ENCODE measurements at places on chromosomes 6 and 20.

DNA sequence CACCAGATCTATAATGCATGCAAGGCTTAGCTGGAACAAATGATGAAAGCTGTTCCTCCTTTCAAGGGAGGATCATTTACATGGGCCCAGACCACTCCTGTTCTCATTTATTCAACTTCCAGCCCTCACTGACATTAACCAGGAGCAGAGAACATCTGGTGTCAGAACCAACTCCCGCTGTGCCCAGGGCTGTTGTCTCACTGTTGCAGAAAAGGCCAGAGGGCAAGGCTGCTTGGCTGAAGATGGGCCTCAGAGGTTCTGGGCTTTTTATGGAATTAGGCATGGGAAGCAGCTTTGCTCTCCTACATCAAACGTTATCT lies 164.2 kb downstream of the GMPR start:
- no peak for DNase-seq

- DNase-seq = no peak
Observed at GRCh38 chr20:44805335-44805978, 4.9 kb downstream of the RIMS4 start.

DNA sequence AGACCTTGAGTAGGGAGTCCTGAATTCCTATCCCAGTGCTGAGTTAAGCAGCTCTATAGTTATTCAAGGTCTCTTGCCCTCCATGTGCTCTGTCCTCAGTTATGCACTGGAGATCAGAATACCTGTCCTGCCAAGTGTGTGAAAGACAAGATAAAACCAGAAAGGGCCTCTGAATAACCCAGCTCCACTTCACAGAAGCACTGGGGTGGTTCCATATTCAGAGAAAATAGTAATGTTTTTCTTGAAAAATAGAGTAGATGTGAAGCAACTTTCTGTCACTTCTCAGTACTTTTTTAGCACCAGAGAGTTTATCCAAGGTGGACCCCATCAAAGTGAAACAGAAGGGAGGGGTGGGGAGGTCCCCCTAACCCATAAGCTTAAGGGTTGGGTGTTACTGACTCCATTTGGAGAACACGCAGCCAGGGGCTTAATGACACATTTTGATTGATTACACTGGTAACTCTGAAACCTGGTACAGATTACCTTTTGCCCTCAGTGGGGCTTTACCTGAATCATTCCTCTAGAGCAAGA lies 509.8 kb upstream of the JARID2 start:
- DNase-seq = no peak

GRCh38 chr6:68718385-68719073 lies 83.4 kb downstream of the ADGRB3 start:
- no peak for DNase-seq

GRCh38 chr6:161035182-161035980 lies 43.8 kb downstream of the MAP3K4 start:
- no peak for DNase-seq

- DNase-seq = no peak
Observed at GRCh38 chr6:148217921-148218320, 124.7 kb upstream of the SASH1 start.

GRCh38 chr6:106763361-106763760 lies 134.0 kb downstream of the QRSL1 start:
- no peak for DNase-seq

DNA sequence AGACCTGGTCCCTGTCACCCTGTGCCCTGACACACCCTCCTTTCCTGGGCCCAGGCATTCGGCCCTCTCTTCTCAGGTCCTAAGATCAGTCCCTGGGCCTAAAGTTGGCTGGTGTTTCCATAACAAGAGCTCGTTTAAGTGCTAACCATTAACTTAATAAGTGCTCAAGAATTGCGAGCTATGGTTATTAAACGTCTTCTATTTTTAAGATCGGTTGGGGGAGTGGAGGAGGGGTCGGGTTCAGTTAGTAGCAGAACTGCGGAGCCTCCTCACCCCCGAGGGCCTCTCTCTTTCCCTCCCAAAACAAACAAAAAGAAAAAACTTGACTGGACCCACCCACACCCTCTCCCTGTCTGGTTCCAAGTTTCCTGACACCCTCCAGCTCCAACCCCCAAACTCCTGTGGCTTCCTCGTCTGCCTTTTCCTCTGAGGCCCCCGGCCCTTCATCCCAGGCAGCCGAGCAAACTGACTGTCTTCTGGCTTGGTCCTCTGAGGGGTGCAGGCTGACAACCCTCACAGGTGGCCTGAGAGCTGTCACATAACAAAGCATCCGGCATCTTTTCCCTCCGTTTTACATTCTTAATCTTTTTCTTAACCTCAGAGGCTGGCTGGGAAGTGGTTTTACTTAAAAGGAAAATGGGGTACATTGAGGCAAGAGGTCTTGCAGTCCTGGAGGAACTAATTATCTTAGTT lies 2.0 kb downstream of the STK35 start:
- no peak for DNase-seq

DNA sequence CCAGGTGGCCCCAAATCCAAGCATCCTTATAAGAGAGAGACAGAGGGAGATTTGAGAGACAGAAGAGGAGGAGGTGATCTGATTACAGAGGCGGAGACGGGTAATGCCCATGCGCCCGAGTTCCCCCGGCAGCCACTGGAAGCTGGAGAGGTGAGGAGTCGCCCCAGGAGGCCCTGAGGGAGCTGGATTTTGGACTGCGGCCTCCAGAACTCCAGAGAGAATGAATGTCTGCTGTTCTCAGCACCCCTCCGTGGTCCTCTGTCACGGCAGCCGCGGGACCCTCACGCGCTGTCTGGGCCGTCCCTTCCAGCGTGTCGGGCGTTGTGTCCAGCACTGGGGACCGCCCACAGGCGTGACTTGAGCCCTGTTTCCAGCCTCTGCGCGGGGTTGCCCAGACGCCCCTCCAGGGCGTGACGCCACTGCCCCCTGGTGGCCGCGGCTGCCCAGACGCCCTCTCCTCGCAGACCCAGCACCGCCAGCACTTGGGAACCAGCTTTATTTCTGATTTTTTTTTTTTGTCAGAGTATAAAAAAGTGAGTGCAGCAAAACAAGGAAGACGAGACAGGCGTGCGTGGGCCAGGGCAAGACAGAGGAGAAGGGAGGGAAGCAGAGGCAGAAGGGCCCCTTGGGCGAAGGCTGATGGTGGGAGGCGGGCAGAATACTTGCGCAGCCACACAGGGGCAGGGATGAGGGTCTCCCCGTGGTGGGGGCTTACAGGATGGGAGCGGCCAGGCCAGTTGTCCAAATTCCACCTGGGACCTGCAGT lies 4.1 kb upstream of the ZNF512B start:
- no peak for DNase-seq

DNA sequence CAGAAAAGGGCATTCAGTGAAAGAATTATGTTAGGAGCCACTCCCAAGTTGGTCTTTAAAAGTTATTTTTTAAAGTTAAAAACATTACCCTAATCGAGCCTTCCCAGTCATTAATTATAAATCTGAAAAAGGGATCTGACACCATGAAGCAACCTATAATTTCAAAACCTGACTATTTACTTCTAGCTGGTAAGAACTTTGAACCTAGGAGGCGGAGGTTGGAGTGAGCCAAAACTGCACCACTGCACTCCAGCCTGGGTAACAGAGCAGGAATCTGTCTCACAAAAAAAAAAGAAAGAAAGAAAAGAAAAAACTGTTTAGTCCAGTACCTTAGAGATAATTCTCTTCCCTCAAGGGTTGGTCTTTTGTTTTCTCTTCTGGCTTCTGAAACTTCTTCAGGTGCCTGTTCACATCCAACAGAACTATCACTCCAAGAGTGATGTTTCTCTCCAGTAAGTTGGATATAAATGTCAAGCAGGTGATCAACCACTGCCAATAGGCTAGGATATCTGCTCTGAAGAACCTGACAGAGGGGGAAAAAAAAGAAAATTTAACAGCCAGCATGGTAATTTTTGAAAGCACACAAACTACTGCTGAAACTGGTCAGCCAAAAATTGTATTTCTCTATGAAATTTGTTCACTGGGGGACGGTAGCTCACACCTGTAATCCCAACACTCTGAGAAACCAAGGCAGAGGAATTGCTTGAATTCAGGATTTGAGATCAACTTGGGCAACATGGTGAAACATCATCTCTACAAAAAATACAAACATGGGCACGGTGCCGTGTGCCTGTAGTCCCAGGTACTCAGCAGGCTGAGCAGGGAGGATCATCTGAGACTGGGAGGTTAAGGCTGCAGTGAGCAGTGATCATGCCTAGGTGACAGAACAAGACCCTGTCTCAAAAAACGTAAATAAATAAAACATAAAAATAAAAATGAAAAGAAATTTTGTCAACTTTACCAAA lies 38.2 kb downstream of the MDN1 start:
- no peak for DNase-seq

DNA sequence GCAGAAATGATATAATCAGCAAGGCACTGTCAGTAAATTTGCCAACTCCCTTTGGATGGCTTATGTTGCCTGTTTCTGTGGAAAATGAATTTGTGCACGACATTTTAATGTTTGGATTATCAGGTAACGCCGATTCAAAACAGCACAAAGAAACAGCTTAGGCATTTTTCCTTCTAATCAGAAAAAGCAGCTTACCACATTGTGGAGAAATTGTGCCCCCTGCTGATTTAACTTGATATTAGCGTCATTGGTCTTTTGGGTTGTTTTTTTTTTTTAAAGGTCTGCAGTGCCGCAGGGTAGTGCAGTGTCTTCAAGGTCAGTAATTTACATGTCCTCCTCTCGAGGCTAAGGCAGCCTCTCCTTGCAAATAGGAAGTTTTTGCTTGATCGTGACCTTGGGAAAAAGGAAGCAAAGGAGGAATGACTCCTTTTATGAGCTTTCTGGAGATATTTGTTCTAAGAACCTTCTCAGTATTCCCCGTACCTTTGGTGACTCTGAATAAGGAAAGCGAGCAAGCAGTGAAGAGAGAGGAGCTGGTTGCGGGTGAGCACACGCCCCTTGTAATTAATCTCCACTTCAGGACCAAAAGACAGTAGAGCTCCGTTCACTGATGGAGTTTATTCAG lies 79.1 kb downstream of the ELOVL4 start:
- no peak for DNase-seq

DNA sequence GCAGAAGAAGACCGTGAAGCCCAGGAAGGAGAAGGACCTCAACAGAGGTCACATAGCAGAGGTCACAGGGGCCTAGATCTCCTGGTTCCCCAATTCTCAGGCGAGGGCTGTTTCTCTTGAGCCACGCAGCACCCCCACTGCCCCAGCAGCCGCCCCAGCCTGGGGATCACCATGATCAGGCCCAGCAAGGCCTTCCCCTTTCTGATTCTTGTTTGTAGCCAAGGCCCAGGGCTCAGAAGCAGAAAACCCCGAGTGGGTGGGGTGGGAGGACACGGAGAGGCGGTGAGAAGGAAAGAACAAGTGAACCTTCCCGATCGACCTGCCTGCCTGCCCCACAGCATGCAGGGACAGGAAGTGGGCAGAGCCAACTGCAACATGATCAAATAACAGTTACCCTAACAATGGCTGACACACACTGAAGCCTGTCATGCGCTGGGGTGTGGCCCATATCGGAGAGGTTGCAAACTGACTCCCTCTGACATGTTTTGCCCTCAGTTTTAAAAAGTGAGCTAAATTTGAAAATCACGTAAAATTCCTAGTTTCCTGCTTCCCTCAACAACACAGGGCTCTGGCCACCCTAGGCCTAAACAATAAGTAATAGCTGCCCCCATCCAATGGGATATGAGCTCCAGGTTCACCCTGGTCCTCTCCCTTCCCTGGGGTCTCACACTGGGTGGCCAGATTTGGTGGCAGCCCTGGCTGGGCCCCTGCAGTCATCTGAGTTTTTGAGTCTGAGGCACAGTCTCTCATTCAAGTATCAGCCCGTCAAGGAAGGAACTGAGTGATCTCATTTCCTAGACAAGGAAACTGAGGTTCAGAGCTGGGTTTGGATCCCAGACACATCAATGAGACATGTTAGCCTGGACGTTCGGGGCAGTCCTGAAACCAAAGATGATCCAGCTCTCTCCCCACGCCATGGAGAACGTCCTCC lies 6.5 kb downstream of the PEDS1 start:
- no peak for DNase-seq

GRCh38 chr6:6758915-6759654 lies 170.6 kb downstream of the LY86 start:
- DNase-seq = no peak

DNA sequence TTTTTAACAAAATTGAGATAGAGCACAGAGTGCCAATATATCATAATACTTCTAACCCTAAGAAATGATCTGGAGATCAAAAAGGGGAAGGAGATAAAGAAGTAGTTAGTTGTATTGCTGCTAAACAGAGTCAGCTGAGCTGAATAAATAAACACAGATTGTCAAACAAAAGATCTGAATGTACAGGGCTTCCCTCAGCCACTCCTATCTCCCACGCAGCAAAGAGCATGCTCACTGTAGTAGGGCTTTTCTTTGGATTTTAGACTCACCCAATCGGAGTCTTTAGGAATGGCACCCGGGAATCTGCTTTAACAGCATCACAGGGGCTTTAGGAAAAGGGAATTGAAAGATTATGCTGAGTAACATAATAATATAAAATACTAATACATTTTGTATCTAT lies 222.2 kb upstream of the STXBP5 start:
- no peak for DNase-seq
